Skin of body (tissue), 3 donors: ENCODE measurements at places on chromosomes 13 and 19. TPM values are rescaled to one million over a fixed set of nuclear protein-coding genes. Genes with fewer than 3 reads are reported as not detected.

The PRMT1 gene
- total RNA-seq: 129 TPM

The ZNF491 gene
- 3.8 TPM for total RNA-seq

The KCNRG gene
- total RNA-seq: 4.5 TPM

The PTGER1 gene
- total RNA-seq: not detected

The MBD3L4 gene
- not detected for total RNA-seq

The NLRP7 gene
- total RNA-seq: not detected
